ENCODE measurements at places on chromosomes 5 and 9. TPM values are rescaled to one million over a fixed set of nuclear protein-coding genes. Genes with fewer than 3 reads are reported as not detected.

DNA sequence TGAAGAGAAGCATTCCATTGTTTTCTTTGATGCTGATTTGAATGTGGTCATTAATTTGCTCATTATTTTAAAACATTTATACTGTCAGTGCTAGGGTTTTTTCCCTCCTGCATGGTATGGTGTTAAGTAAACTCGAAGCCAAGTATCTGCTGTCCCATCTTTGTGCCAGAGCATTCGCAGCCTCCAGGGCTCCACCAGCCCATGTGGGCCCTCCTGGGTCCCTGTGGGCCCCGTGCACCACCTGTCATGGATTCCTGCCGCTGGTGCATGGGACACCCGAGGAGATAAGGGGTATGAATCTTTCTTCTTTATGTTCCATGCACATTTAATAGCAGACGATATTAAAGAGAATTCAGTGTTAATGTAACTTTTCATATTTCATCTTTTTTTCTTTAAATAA, 95.1 kb downstream of the TRIO start:
- no peak for DNase-seq

GRCh38 chr9:107488375-107489143, 1.0 kb downstream of the KLF4 start:
- DNase-seq = no peak

- DNase-seq = no peak
Observed at GRCh38 chr9:10697044-10697443, 84.2 kb upstream of the PTPRD start.

GRCh38 chr5:66989286-66989685, 207.3 kb downstream of the CD180 start:
- DNase-seq = no peak

- no peak for DNase-seq
Observed at GRCh38 chr9:71001780-71002386, 119.5 kb downstream of the TRPM3 start.

DNA sequence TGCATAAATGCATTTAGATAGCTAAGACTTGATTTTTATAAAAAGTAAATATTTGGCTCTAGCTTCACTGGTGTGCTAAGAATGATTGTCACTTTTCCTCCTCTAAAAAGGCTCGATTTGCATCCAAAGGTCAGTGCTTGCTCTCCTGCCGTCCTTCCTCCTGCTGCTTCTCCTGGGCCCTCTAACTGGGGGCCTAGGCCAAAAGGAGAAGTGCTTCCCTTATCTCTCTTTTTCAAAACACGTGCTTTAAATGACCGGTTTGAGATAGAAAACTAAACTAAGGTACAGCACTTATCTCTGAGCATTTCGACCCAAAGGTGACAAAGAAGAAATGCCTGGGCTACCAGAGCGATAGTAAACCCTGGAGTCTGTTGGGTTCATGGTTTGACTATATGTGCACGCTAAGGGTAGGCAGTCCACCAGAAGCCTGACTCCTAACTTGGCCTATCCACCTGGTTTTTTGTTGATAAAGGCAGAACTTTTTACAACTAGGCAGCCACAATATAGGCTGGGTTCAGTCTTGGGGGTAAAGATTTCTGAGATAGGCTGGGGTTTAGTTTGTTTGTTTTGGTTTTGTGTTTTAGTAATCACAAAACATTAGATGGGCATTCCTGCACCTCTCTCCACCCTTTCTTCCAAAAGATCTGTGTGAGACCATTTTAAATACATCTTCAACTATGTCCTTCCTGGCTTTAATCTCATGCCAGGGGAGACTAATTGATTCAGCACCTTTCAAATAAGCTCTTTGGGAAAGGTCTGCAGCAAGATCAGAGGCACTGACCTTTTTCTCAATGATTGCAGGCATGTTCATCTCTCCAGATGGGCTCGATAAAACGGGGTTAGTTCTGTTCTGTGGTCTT, 3.8 kb downstream of the NR2F1-AS1 start:
- no peak for DNase-seq

DNA sequence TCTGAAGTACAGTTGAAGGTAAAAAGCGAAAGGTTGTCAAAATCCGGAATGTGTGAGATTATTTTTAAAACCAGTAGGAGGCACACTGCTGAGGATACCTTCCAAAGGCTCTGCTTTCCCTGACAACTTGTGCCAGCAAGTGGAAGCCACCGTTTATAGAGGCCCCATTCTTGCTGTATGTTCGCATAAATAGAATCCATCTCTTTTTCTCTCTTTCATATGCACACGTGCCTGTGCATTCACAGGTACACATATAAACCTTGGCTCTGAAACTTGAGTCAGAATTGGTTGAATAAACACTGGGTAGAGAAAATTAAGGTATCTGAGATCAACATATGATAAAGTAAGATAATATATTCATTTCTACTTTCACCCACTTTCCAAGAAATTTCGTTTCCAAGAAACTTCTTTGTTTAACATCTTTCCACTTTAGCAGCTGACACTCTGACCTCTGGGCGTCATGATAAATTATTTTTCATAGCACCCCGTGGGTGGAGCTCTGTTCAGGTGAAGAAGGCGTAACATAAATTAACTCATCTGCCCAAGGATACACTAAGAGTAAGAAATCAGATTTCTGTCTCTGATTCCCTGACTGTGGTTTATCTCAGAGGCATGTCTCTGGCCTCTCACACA, 63.7 kb upstream of the RICTOR start:
- DNase-seq = no peak

DNA sequence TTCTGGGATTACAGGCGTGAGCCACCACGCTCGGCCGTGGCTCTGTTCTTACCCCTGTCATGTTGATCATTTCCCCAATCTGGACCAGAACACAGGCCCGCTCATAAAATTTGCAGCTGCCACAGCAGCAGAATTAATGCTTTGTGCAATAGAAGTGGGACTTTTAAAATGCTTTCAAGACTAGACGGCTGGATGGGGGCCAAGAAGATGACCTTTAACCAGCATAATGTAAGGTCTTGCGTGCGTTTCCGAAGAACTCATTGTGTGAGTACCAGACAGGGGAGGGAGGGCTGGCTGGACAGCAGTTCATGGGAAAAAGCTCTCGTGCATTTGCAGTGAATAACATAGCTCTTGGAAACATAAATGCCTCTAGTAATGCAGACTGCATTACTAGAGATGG, 3.5 kb upstream of the WDR38 start:
- no peak for DNase-seq

DNA sequence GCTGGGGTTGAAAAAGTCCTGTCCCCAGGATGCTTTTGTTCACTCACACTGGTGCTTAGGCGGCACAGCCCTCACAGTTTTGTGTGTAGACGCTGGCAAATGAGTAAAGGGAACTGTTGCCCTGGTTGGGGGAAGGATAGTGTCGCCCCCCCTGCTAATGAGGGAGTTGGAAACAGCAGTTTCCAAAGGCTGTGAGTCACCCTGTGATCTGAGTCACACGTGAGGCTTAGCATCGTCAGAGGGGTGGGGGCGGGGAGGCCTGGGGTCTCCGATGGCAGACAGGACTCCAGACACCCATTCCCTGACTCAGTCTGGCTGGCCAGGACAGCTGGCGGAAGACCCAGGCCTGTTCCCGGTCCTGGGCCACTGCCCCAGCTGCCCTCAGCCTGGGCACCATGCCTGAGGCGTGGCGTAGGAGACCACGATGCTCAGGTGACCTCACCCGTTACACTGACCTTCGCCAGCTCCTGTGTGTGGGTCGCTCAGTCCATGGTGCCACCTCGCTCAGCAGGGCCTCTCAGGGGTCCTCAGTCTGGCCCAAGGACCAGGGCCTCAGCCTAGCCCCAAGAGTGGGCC, 2.9 kb downstream of the DNAJB5 start:
- DNase-seq = no peak

- peak; percentile 18 for DNase-seq
Observed at GRCh38 chr9:110048403-110048975, 159.5 kb downstream of the C9orf152 start.

DMRT3 gene
- total RNA-seq = 1.0 TPM

SLC22A4 gene
- total RNA-seq = 0.11 TPM

GARNL3 gene
- total RNA-seq = 1.1 TPM

GARIN3 gene
- total RNA-seq = not detected
